Ascending aorta (tissue), 2 donors: ENCODE measurements at places on chromosomes 12 and 14.

DNA sequence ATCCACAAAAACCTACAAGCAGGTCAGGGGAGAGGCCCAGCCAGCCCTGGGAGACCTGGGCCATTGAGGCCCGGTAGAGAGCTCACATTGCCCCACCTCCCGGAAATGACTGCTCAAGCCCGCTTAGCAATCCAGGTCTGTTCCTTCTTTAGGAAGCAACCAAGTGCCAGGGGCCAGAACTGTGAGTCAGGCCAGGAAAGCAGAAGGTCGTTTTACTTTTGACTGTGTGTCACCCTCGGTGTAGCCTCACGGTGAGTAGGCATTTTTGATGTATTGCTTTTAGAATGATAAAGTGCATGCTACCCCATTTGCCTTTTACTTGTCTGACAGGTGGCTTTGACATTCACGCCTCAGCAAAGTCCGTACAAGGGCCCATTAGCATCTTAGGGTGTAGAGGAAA, 25.4 kb upstream of the PWP1 start:
- no peak for DNase-seq

GRCh38 chr12:106357549-106358395, at the start of gene POLR3B:
Gene POLR3B (plus strand): TSS chr12:106357748. CDS start chr12:106357880, 132 bp downstream.
- peak; percentile 83 for DNase-seq

DNA sequence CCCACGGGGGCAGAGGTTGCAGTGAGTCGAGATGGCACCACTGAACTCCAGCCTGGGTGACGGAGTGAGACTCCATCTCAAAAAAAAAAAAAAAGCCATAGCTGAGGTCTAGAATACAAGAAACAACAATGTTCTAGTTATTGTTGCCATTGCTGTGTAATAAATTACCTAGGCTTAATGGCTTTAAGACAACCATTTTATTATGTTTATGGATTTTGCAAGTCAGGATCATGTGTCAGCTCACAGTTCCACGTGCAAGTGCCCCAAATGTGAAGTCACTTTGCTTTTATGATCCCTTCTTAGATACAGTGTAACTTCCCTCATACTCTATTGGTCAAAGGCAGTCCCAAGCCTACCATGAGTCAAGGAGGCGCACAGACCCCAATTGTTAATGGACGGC, 49.5 kb upstream of the RIC8B start:
- DNase-seq = no peak

DNA sequence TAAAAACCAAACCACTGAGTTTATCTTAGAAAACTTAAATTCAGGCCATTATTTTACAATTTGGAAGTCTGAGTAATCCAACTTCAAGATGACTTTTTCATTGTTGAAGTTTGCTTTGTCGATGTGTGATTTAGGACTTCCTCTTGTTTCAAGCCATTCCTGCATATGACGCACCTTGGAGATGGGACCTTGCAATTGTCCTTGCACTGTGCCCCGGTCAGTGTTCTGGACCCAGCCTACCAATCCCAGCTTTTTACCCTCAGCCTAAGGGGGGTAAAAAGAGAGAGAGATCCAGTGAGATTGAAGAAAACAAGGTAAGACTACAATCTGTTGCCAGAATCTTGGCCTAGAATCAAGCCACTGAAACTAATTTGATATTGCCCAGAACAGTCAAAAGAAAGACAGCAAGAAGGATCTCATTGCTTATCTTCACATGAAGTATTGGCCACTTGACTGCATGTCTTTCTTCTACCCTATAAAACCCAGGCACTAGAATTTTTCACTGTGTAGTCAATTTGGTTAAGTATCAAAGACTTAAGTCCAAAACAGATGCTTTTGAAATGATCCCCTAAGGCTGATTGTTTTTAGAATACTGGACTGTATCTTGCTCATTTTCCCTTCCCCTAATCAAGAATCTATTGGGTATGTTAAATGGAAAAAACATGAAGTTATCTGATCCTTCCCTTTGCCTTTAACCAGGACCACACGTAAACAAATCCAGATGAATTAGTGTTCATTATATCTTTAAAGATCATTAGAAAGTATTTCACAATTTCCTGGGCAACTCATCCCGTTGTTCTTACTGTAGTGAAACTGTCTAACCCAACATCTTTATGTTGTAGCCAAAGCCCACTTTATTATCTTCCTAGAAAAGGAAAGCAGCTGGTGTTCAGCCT, 2.4 kb upstream of the MLH3 start:
- DNase-seq = no peak

DNA sequence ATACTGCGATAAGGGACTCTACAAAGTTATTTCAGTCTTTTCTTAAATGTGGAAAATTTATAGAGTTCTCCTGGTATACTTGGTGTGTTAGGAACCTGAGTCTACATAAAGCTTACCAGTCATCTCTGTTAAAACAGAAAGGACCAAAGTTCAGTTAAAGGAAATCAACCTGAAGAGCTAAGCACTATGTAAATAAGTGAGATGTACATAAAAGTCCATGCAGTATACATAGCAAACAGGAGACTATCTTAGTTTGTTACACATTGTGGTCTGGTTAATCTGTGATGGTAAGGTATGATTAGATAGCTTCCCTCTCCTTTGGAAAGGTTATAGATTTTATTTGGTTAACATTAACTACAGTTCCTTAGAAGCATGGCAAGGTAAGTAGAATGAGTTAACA, 75.9 kb downstream of the ATP2B1 start:
- DNase-seq = no peak

- DNase-seq = no peak
These were observed 8.3 kb upstream of the MTA1 start for GRCh38 chr14:105411017-105411941.

GRCh38 chr12:105402366-105402765, 71.9 kb downstream of the C12orf75 start:
- no peak for DNase-seq

- no peak for DNase-seq
These were observed 34.6 kb downstream of the GIT2 start for GRCh38 chr12:109961612-109962011.

- no peak for DNase-seq
These were observed 156.8 kb downstream of the ERC1 start for GRCh38 chr12:1147821-1148220.

- DNase-seq = no peak
These were observed 294 bp downstream of the SAMD15 start for GRCh38 chr14:77377502-77377844.

- no peak for DNase-seq
These were observed 7.6 kb downstream of the SLC7A8 start for GRCh38 chr14:23175823-23176222.

DNA sequence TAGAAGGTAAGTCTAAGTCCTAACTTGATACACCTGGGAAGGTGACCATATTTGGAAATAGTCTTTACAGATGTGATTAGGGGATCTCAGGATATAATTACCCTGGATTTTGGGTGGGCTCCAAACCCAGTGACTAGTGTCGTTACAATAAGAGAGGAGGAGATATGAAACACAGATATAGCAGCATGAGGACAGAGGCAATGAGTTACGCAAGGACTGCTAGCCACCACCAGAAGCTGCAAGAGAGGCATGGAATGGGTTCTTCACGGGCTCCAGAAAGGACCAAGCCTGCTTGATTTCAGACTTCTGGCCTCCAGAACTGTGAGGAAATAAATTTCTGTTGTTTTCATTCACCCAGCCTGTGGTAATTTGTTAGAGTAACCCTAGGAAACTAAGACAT, 28.6 kb downstream of the FGFR1OP2 start:
- no peak for DNase-seq

DNA sequence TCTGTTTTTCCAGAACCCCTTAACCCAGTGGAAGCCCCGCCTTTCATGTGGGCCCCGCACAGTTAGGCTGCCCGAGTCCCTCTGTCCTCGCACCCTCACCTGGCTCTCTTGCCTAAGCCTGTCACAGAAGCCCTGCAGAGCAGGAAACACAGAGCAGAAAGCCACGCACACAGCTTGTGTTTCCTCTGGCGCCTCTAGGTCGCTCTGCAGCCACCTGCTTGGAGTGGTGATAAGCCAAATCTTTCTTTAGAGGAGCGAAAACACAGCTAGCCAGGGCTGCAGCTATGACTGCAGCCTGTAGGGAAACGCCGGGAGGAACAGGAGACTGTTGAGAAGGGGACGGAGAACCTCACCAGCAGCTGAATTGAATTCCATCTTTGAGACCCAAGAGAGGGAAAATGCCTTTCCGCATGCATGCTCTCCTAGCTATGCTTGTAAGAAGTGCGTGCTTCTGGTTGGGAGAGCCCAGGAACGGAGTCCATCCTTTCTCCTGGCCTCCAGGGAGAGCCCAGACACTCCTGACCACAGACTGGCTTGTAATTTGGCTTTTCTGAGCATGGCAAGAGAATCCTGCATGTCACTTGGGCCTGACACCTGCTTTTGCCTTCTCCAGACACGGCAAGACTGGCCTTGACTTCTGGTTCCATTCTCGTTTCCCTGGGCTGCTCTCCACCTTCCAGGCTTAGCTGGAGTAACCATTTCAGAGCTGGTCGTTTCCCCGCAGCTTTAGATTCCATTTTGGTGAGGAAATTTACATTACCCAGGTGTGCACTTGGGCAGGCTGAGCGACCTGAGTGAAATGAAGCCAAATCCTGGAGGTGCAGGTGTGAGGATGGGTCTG, 301.6 kb downstream of the CACNA1C start:
- DNase-seq = no peak

DNA sequence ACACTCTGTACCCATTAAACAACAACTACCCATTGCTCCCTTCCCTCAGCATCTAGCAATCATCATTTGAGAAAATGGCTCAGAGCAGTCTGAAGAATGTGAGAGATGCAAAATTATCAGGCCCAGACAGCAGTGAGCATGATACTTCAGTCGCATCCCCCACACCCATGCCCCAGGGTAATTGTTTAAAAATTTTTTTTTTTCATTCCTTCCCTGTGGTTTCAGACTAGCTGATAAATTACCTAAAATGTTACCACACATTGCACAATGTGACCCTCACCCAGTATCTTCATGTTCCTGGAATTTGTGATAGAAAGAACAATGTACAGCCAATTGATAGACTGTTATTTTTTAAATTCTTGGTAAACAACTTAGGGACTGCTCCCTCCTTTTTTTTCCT, 11.3 kb upstream of the USP15 start:
- no peak for DNase-seq

GRCh38 chr14:53491884-53492277, 338.8 kb upstream of the DDHD1 start:
- no peak for DNase-seq

DNA sequence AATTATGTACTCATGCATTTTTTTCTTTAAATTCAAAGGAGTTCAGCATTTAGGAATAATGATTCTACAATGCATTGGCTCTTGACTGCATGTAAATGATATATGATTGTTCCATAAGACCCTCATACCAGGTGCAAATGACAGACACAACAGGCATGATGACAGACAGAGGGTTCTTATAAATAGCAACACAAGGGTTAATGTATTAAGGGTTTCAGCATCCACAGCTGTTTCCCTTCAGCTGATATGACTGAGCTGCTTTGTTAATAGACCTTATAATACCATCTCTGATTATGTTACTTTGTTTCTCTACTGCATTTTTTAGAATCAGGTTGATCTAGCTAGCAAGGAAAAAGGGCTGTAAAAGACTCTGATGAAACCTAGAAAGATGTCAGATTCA, 90.8 kb upstream of the TMTC2 start:
- no peak for DNase-seq

DNA sequence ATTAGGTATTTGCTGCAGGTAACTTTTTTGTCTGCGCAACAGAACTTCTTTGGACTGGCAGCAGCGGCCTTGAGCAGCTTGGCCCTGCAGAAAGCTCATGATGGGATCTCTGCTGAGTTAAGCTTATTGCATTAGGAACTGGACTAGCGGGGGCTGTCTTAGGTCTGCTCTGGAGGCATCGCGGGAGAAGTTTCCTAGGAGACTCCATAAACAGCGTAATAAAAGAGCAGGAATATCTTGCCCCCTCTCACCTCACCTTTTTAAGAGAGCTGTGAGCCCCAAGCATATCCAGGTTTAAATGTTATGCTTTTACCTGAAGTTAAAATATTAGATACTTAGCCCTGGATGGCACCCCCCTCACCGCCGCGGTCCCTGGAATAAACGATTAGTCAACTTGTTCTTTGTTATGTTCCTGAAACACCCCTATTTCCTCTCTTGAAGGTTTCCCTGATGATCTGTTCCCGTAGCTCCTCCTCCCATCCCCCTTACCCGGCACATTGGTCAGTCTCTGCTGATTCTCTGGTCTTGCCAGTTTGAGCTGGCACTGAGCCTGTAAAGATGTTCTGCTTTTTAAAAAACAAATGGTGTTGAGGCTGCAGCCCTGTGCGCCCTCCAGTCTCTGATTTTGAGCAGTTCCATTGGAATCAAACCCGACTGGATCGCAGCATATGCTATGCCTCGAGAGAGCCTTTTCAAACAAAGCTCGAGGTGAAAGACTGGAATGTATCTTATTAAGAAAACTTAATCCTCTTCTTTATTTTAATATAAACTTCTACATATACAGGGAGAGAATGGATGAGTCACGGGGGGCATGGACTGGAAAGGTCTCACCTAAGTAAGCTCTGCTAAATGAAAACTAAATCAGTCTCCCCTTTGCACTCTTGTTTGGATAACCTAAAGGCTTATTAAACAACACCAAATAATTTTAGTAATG, 1.9 kb downstream of the MLXIP start:
- DNase-seq = peak; percentile 87

GRCh38 chr14:42480255-42480654, 873.6 kb downstream of the LRFN5 start:
- DNase-seq = no peak

DNA sequence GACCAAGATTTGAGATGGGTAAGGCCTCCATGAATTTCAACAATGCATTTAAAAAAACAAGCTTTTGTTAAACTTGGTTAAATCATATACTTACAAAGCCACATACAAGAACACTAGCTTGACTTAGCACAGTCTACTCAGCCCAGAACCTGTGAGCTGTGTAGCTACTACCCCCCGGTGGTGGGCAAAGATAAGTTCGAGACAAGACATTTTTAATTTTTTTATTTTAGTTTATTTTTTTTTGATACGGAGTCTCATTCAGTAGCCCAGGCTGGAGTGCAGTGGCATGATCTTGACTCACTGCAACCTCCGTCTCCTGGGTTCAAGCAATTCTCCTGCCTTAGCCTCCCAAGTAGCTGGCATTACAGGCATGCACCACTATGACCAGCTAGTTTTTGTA, 3.7 kb upstream of the NECAP1 start:
- no peak for DNase-seq

- DNase-seq = no peak
These were observed 129.4 kb downstream of the C12orf75 start for GRCh38 chr12:105459760-105460330.

DNA sequence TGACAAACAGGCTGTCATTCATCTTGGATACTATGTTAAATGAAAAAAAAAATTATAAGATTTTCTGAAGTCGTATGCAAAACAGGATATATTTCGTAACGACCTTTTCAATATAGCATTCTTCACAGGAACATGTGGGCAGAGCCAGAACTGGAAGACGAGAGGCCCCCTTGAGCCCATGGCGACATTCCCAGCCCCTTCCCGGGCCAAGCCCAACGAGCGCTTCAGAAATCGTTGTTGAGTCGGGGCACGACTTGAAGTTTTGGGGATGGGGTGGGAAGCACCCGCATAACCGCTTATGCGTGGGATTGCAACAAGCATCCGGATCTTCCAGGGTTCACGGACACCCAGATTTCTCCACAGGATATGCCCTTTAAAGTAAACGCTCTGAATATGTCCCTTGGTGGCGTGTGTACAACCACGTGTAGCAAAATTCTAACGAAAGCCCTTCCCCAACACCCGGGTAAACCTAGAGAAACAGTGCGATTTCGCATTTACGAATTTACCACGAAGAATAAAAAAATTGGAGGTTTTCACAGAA, 736 bp downstream of the C14orf39 start:
- DNase-seq = no peak

GRCh38 chr14:51504669-51505068, 147.0 kb upstream of the FRMD6 start:
- DNase-seq = no peak
